ENCODE measurements at places on chromosomes 2 and 18. TPM values are rescaled to one million over a fixed set of nuclear protein-coding genes. Genes with fewer than 3 reads are reported as not detected.

DNA sequence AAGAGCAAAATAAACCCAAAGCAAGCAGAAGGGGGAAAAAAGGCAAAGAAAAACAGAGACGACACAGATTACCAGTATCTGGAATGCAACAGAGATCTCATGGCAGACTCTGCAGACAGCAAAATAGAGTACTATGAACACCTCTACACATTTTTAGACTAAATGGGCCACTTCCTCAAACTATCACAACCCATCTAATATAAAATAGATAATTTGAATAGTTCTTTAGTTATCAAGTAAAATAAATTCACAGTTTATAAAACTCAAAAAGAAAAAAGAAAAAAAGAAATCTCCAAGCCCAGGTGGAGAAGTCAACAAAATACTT lies 16.6 kb downstream of the SESTD1 start:
- DNase-seq = no peak

- no peak for DNase-seq
Measured at GRCh38 chr2:131408207-131408606, 44.2 kb upstream of the RAB6D start.

The FRZB gene
- not detected for total RNA-seq

The IL36RN gene
- total RNA-seq = 0.04 TPM

GRCh38 chr2:168188002-168188401 lies 59.4 kb downstream of the STK39 start:
- no peak for DNase-seq

GRCh38 chr2:169361706-169362117 lies 622 bp downstream of the LRP2 start:
- DNase-seq = no peak

- no peak for DNase-seq
Measured at GRCh38 chr18:29730073-29730472, 1312.5 kb downstream of the DSC3 start.

DNA sequence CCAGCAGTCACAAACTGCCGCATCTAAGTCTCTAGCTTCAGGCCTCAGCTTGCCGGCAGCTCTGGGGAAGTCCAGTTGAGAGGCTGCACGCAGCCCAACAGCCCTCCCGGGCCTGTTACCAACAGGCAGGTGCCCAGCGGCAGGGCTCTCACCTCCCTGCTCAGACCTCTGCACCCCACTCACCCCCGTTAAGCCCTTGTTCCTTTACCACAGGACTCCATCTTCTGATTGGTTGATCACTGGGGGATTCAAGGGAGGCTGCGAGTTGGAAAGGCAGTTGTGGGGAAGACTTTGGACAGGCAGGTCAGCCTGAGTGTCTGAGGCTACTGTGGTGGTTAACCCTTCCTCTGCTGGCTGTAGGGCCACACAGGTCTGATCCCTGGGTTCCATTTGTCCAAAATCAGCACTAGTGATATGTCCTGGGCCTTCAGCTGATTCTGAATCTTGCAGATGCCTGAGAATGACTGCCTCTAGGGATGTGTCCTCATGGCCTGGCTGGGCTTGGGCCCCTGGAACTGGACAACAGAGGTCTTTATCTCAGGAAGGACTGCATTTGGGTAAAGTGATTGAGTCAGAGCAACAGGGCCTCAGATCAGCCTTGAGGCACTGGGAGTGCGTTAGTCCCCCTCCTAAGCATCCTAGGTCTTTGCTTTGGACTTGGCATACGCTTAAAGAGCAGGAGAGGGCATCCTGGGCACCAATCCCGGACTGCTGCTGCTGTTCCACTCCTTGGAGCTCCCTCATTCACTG lies 88.4 kb downstream of the APOB start:
- no peak for DNase-seq

DNA sequence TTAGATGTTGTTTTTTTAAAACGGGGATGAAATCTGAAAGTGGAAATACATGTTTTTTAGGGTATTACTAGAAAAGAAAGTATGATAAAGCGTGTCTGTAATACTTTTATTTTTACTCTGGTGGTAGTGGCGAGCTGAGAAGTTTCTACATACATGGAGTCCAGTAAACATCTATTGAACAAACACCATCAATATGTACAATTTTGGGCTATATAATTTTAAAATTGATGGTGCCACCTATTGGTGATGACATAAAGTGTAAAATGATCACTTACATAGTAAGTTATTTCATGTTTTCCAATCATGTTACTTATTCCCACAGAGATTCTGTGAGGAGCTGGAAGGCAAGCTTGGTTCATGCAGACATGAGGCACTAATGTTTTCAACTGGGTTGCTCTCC lies 31.5 kb upstream of the NFE2L2 start:
- no peak for DNase-seq

GRCh38 chr2:134564549-134564948 lies 154.3 kb downstream of the TMEM163 start:
- no peak for DNase-seq

The MATN3 gene
- total RNA-seq = 7.6 TPM

GRCh38 chr2:23283653-23284052 lies 101.3 kb upstream of the KLHL29 start:
- DNase-seq = no peak

The PCARE gene
- not detected for total RNA-seq

DNA sequence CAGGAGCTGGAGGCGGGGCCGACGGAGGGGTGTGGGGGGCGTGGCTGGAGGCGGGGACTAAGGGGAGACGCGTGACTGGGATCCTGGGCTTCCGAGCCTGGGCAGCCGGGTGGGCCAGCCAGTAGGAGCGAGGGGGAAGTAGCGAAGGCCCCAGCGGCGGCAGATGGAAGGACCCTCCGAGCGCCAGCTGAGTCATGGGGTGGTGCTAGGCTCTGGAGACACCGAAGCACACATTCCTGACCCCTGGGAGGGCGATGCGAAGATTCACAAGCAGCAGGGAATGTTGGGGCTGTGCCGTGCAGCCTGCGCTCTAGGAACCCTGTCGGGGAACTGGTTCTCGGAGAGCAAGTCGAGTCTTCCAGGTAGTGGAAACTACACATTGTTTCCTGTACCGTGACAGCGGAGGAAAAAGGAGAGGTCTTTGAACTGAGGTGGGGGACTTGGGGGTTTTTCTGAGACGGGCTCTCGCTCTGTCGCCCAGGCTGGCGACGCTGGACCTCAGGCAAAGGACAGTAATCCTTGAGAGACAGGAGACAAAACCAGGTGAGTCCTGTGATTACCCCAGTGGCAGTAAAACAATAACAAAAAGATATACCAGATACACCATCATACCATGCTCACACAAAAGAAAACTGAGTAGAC lies 650 bp upstream of the AFG3L2 start:
- peak; percentile 89 for DNase-seq

GRCh38 chr2:47141520-47141919 lies 13.6 kb downstream of the STPG4 start:
- DNase-seq = no peak

The MCEE gene
- total RNA-seq = 2.7 TPM

- no peak for DNase-seq
Measured at GRCh38 chr18:12645751-12646203, 12.1 kb downstream of the SPIRE1 start.

DNA sequence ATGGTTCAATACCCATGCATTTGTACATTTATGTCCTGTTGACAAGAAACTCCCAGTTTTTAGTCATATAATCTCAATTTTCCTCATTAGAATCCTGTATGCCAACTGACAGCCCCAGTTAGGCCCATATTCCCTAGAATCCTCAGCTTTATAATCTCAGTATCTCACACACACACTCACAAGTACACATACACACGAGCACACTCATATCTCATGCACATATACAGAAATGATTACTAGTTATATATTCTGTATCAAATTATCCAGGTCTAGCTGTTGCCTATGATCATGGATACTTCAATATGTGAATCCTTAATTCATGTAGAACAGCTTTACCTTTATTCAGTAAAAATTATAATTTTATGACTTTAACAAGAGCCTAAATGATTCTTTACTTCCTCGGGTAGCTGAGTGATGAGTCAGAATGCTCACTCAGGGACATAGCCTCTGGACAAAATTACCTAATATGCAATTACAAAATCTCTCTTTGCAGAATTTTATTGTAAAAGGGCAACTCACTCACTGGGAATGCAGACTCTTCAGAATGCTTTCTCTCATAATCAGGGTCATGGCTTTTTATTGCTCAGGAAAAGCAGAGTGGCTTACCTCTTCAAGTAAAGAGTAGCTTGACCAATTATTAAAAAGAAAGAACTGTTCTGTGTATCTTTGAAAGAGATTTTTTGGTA lies 193.6 kb upstream of the PIK3C3 start:
- peak; percentile 72 for DNase-seq

The DCDC2C gene
- not detected for total RNA-seq

DNA sequence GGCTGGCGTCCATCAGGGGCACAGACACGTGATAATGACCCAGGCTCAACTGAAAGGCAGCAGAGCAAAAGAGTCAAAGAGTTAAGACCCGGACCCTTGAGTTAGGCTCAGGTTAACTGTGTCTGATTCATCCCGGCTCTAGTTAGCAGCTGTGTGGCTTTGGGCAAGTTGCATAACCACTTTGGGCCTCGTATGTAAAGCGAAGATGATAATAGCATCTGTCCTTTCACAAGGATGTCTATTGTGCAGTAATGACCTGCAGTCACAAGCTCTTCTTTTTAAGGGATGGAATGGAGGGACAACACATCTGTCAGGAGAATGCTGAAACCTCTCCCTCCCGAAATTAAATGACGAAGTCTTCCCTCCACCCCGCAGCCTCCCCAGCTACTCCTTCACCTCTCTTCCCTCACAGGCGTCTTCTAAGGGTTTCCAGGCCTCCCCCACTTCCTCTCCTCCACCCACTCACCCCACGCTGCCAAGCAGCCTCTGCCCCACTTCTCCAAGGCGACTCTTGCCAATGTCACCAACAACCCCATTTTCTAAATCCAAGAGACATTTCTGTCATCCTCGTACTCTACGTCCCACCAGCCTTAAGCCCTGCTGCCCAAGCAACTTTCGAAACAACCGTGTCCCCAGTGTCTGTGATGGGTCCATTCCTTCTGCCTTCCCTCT lies 135.1 kb upstream of the ID2 start:
- no peak for DNase-seq

GRCh38 chr2:190325588-190325987 lies 6.0 kb upstream of the HIBCH start:
- no peak for DNase-seq

- no peak for DNase-seq
Measured at GRCh38 chr2:203637471-203638167, 68.8 kb upstream of the CD28 start.

The MFSD6 gene
- 52.4 TPM for total RNA-seq

The MYOM1 gene
- 0.04 TPM for total RNA-seq

DNA sequence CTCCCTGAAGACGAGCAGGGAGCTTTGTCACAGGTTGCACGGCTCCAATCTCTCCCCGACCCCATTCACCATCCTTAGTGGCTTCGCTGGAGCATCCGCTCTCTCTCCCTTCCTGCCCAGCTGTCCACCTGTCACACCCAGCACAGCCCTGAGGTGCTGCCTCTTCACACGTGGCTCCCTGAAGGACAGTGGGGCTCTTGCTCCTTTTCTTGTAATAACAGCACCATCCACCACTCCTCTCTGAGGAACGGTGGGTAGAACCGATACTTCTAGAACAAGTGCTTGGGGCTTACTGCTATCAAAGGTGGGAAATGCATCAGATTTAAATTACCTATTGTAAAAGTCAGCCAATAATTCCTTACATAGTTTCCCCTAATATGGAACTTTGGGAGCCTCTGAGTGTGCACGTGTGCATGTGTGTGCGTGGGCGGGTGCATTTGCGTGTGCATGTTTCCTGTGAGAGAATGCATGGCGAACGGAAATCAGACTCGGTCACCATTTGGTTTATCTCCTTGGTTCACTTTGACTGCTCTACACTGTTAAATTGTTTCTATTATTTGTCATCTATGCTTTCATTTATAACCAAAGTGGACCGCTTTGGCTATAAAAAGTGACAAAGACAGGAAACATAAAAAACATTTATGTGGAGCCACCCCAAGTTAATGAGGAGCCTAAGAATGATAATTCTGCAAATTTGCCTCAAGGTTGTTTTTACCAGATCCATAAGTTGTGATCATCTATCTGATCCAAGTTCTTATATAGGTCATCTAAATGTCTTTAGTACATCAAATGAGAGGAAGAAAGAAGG lies 39.1 kb downstream of the KLHL29 start:
- no peak for DNase-seq

DNA sequence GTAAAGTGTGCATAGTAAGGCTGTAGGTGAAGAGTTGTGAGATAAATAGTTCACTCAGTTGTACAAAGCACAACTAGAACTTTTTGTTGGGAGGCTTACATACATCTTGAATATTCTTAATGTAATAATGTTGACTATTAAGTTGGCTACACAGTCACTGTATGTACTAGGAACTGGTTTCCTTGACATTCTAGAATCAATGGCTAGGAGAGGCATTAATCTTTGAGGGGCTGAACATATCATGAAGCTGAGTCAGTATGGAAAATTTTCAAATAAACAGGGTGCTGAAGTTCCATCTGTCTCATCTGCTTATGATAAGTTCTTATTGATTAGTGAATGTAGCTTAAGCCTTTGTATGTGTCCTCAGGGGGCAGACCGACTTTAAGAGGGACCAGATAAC lies 23.4 kb downstream of the METTL21A start:
- DNase-seq = no peak

DNA sequence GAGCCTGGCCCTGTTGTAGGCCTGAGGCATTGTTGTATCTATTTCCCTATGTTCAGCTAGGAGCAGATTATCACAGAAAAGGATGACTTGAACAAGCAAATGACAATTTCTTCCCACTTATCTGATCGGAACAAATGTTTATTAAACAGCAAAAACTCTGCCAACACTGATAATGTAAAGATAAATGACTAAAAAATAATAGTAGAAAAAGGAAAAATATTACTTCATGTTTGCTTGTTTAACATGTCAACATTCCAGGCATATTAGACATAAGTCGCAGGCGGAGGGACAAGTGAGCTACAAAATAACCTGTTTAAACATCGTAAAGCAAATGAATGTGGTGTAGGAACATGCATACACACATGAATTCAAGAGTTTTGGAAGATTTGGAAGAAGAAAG lies 257.9 kb downstream of the TMX3 start:
- no peak for DNase-seq

DNA sequence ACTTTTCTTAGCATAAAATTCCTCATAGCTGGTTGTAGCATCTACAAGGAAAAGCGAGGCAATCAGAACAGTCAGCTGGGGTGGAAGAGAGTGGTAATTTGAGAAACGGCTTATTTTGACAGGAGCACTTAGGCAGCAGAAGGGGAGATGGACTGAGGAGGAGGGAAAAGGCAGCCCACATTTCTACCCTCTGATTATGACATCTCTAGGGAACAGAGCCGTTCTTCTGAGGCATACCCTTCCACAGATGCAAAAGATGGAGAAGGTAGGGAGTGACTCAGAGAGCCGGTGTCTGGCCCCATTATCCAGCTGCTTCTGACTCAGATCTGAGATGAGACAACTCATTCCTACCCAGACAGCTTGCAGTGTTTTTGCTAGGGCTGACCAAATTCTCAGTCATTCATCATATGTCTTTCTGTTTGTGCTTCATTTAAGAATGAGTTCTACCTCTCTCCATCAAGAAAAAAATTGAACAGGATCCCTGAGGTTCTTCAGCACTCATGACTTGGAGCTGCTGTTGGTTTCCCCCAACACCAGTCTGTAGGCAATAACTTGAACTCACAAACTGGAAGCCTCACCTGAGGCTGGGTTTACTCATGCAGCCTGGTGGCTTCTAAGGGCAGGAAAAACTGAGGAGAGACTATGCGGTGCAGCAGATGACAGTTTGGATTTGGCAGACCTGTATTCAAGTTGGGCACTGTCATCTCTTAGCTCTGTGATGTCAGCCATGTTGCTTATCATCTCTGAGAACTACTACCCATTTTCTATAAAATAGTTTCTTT lies 15.9 kb upstream of the SEC11C start:
- peak; percentile 86 for DNase-seq

GRCh38 chr2:88746929-88747490 lies 55.5 kb downstream of the RPIA start:
- no peak for DNase-seq

GRCh38 chr2:71181316-71181715 lies 45.6 kb downstream of the PAIP2B start:
- no peak for DNase-seq

The LIMS2 gene
- total RNA-seq = 2.3 TPM
